Right cardiac atrium (tissue), 5 donors: ENCODE measurements at places on chromosomes 6 and 20. TPM values are rescaled to one million over a fixed set of nuclear protein-coding genes. Genes with fewer than 3 reads are reported as not detected.

Gene TCF15
- polyA plus RNA-seq: 7.4 TPM

Gene PNRC1
- 82.7 TPM for polyA plus RNA-seq

DNA sequence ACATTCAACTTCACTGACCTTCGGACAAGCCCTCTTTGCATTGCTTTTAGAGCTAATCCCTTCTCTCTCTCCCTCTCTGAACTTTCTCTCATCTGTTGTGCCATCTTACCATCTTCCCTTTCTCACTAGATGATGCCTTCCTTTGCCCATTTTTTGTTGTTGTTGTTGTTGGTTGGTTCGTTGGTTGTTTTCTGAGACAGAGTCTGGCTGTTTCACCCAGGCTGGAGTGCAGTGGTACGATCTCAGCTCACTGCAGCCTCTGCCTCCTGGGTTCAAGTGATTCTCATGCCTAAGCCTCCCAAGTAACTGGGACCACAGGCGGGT is 18.8 kb downstream of the MAP3K5 start:
- no peak for DNase-seq

Gene PSORS1C2
- polyA plus RNA-seq: not detected

DNA sequence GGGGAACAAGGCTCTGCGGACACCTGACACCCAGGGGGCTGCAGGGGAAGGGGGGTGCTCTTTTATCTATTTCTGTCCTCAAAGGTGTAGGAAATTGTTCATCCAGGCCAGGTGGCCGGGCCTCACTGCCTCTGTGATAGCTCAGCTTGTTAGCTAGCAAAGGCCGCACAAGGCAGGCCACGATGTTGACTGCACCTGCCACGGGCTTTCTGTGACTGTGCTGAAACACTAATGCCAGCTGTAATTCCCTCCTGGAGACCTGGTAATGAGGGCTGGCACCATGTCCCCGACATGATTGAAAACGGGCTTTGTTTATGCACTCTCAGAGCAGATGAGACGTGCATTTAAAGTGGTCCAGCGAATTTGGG is 61.4 kb upstream of the APCDD1L start:
- no peak for DNase-seq

GRCh38 chr6:150579611-150580010 is 20.1 kb upstream of the PLEKHG1 start:
- no peak for DNase-seq

- peak; percentile 27 for DNase-seq
These were observed 311.7 kb upstream of the PLCB4 start for GRCh38 chr20:8757146-8757545.

Gene HLA-DOA
- polyA plus RNA-seq: 1.2 TPM

DNA sequence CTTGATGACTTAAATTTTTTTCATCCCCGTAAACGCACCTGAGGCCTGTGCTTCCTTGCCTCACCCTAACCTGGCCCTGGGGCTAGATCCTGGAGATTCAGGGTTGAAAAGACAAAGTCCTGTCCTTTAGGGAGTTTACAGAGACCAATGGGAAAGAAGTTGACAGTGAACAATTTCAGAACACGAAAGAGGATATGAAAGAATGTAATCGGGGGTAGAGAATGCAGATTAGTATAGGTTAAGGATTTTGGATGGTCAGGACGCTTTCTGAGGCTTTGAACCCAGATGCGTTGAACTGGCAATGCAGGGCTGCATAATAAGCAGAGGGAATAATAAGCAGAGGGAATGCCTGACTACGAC is 1.7 kb upstream of the FBXO5 start:
- DNase-seq: no peak

DNA sequence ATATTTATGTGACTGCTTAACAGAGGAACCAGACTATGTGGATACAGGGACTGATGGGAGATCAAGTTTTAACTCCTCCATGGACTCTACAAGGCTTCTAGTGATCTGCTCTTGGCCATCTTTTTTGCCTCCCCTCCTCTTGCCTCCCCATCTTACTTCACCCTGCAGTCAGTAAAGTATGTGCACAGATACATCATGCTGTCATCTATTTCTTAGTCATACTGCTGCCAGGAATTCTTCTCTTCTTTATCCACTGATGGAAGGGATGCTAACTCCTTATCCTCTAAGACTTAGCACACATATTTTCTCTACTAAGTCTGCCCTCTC is 27.6 kb upstream of the FAM83C start:
- no peak for DNase-seq

GRCh38 chr6:70315079-70315751 is 12.3 kb upstream of the COL9A1 start:
- no peak for DNase-seq

Gene LRRN4
- 0.05 TPM for polyA plus RNA-seq

GRCh38 chr20:46546298-46546697 is 4.2 kb downstream of the OCSTAMP start:
- no peak for DNase-seq

DNA sequence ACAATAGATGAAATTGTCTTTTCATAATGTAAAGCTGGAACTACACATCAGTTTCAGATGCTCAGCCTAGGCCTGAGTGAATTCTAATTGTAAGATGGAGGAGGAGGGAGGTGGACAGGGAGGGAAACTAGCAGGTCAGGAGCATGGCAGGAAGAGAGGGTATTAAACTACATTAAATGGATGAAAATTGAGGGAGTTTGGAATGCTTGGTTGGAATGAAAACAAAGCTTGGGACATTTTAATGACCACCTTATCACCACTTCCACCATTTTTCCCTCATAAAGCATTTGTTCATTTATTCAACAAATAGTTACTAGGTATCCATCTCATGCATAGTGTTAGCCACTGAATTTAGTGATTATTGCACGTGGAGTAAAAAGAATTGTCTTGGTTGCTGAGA is 65.0 kb downstream of the KIZ start:
- DNase-seq: no peak

DNA sequence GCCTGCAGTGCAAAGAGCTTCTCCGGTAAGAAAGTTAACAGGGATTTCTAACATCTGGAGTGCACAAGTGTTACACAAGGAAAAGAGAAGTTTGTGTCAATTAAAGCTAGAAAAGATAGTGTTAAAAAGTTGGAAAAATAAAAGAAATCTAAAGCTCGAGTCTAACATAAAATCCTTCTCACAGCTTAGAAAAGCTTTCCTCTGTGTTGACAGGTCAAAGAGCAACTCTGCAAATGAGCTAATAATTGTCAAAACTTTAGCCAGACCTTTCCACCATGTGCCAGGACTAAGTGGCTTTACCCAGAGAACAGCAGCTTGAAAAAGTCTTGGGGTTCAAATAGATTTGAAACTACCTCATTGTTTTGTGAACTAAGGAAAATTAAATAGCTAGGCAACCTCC is 14.8 kb downstream of the PTPRK start:
- no peak for DNase-seq

DNA sequence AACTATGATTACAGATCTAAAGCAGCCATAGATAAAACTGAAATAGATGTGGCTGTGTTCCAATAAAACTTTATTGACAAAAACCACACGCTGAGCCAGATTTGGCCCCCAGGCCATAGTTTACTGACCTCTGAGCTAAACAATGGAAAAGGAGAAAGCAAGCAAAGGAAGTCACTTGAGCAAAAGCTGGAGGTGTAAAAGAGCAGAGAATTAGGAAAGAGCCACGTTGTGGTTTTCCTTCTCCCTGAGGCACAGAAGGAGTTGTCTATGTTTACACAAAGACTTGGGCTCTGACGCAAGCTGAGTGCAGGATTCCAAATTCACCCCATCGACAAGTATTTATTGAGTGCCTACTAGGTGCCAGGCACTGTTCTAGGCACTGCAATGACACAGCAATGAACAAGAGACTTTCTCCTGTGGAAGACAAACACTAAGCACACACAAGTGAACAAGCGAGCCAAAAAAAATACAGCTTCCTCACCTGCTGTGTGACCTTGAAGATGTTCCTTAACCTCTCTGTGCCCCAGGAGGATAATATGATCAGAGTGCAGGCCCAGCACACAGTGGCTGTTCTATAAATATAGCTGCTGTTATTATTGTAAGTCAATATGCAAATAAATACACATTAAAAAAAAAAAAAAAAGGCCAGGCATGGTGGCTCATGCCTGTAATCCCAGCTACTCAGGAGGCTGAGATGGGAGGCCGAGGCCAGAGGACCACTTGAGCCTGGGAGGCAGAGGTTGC is 75.4 kb upstream of the PTPN1 start:
- DNase-seq: no peak

GRCh38 chr6:159473475-159474263 is 219.4 kb downstream of the SOD2 start:
- DNase-seq: no peak

GRCh38 chr6:27867051-27867944 is 44.9 kb downstream of the OR2B2 start:
- peak; percentile 67 for DNase-seq

Gene MAS1
- 0.02 TPM for polyA plus RNA-seq

Gene GJA10
- not detected for polyA plus RNA-seq

GRCh38 chr6:37160922-37161778 is 8.8 kb upstream of the PIM1 start:
- DNase-seq: no peak

GRCh38 chr6:148817689-148818088 is 70.9 kb downstream of the UST start:
- no peak for DNase-seq

Gene RCAN2
- polyA plus RNA-seq: 82.9 TPM

GRCh38 chr6:39056681-39057080 is 8.1 kb downstream of the GLP1R start:
- no peak for DNase-seq

Gene BACH2
- 0.61 TPM for polyA plus RNA-seq

- no peak for DNase-seq
These were observed 12.4 kb upstream of the NPBWR2 start for GRCh38 chr20:64119681-64120341.

GRCh38 chr6:111740506-111740905 is 132.7 kb downstream of the FYN start:
- no peak for DNase-seq

DNA sequence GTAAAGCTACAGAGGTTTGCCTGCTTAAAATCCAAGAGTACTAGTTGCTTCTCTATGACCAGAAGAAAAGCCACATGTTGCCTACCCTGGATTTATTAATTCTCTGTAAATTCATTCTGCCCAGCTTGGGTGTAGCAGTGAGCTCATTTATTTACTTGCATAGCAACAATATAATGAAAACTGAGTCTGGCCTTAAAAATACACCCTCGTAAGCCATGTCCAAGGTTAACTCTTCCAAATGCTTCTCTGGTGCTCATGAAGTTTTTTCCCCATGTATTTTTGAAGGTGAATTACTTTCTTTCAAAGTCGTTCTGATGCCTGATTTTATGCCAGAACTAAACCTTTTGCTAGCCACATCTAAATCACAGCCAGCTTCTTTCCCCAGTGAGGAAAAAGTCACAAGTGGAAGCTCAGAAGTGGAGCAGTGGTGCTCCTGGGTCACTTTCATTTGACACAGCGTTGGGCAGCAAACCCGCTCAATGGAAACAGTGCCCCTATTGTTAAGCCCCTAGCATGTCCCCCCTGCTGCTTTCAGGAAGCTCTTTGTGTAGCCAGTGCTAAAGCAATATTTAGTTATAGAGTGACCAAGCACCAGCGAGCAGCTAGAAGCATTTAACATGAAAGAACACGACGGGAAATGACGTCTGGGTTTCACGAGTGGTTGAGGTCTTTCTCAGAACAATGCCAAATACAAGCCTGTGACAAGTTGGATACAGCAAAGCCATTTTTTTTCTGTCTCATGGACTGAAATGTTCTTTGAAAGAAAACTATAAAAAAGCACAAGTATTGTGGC is 29.8 kb downstream of the NEDD9 start:
- DNase-seq: no peak

GRCh38 chr6:9499709-9500108 is 915.2 kb downstream of the TFAP2A start:
- no peak for DNase-seq
